ENCODE measurements at places on chromosomes 1 and 21. TPM values are rescaled to one million over a fixed set of nuclear protein-coding genes. Genes with fewer than 3 reads are reported as not detected.

PSRC1 gene
- 22.6 TPM for total RNA-seq

ZNF648 gene
- not detected for total RNA-seq

TIE1 gene
- total RNA-seq = not detected

PDE9A gene
- 1.3 TPM for total RNA-seq

BCAS2 gene
- total RNA-seq = 23.5 TPM

KIF2C gene
- total RNA-seq = 39.3 TPM

RASAL2 gene
- total RNA-seq = 17.1 TPM

CELA3A gene
- total RNA-seq = not detected

C2CD4D gene
- not detected for total RNA-seq

NCMAP gene
- total RNA-seq = 0.03 TPM

IFI44 gene
- total RNA-seq = 0.84 TPM

KIF14 gene
- 7.1 TPM for total RNA-seq

EXTL1 gene
- not detected for total RNA-seq

SNX7 gene
- 27.3 TPM for total RNA-seq

DIO1 gene
- total RNA-seq = not detected

DMBX1 gene
- 1.1 TPM for total RNA-seq

SV2A gene
- total RNA-seq = 0.17 TPM

PLA2G2F gene
- not detected for total RNA-seq

CXADR gene
- 12.2 TPM for total RNA-seq

IL12RB2 gene
- total RNA-seq = 0.12 TPM

C1orf226 gene
- 1.2 TPM for total RNA-seq

CA6 gene
- total RNA-seq = not detected

CD1E gene
- total RNA-seq = not detected

ANGPTL3 gene
- not detected for total RNA-seq

PADI1 gene
- 1.5 TPM for total RNA-seq

TRIM58 gene
- not detected for total RNA-seq

MAN1C1 gene
- total RNA-seq = 0.30 TPM

TMEM52 gene
- 0.30 TPM for total RNA-seq

TRIM46 gene
- total RNA-seq = 2.4 TPM

RNF223 gene
- 0.23 TPM for total RNA-seq

ANKRD13C gene
- 7.8 TPM for total RNA-seq

FNDC10 gene
- total RNA-seq = 8.8 TPM

GJA8 gene
- total RNA-seq = not detected

TNFRSF9 gene
- 3.2 TPM for total RNA-seq

RAB13 gene
- total RNA-seq = 135 TPM

RIMKLA gene
- total RNA-seq = 1.1 TPM

CDK18 gene
- total RNA-seq = 0.96 TPM

TAS1R3 gene
- total RNA-seq = 0.15 TPM

LCE1D gene
- total RNA-seq = not detected

PADI2 gene
- total RNA-seq = 1.1 TPM

CELA2A gene
- not detected for total RNA-seq

MMP23B gene
- total RNA-seq = 1.2 TPM

SLC9C2 gene
- total RNA-seq = not detected

TPTE gene
- not detected for total RNA-seq

DOCK7 gene
- total RNA-seq = 12.1 TPM

VHLL gene
- not detected for total RNA-seq

RNF207 gene
- total RNA-seq = 7.9 TPM

LPAR3 gene
- total RNA-seq = 0.16 TPM

RPTN gene
- total RNA-seq = not detected

KNCN gene
- total RNA-seq = not detected

ACTN2 gene
- not detected for total RNA-seq

MATN1 gene
- 0.11 TPM for total RNA-seq

SYTL1 gene
- total RNA-seq = 0.39 TPM

GNG12 gene
- 69.6 TPM for total RNA-seq

OR2T11 gene
- total RNA-seq = not detected

AZIN2 gene
- total RNA-seq = 0.66 TPM

RBM34 gene
- 72.0 TPM for total RNA-seq

CFHR5 gene
- total RNA-seq = not detected

All from A549 treated with Mapracorat at 1 μM for 4 hours (cell line).